ENCODE measurements at places on chromosomes 5 and 9.

GRCh38 chr9:98491828-98492227, 216.9 kb downstream of the GABBR2 start:
- H3K4me1 ChIP-seq: no peaks in the 10 kb centered on the region
- no peaks in the 10 kb centered on the region for H3K36me3 ChIP-seq
- H3K27ac ChIP-seq: no peak overlapping the region
- H3K4me3 ChIP-seq: no peak overlapping the region
- no peak for DNase-seq

- no peak overlapping the region for H3K27ac ChIP-seq
- no peak overlapping the region for H3K4me3 ChIP-seq
- peaks cover 38% of the 10 kb centered on the region for H3K27me3 ChIP-seq
- no peaks in the 10 kb centered on the region for H3K36me3 ChIP-seq
- no peak for DNase-seq
- no peaks in the 10 kb centered on the region for H3K4me1 ChIP-seq
Observed at GRCh38 chr9:133268335-133269056, 6.5 kb downstream of the ABO start.

DNA sequence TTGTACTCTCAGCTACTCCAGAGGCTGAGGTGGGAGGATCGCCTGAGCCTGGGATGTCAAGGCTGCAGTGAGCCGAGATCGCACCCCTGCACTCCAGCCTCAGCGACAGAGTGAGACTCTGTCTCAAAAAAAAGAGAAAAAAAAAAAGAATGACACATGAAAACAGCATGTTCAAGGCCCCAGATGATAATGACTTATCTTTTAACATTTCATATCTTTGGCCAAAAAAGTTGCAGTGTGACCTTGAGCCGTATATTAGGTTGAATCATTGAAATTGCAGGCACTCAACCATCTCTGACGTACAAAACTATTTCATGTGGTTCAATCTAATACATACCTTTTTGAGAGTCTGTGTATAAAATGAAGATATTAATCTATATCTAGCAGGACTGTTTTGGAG, 79.1 kb upstream of the CPEB4 start:
- DNase-seq: no peak
- H3K4me1 ChIP-seq: no peaks in the 10 kb centered on the region
- no peak overlapping the region for H3K27ac ChIP-seq
- no peaks in the 10 kb centered on the region for H3K36me3 ChIP-seq
- H3K27me3 ChIP-seq: no peaks in the 10 kb centered on the region

GRCh38 chr9:83440641-83441040, 97.6 kb downstream of the FRMD3 start:
- no peak for DNase-seq
- no peaks in the 10 kb centered on the region for H3K4me1 ChIP-seq
- H3K4me3 ChIP-seq: no peak overlapping the region
- H3K36me3 ChIP-seq: no peaks in the 10 kb centered on the region

- no peak overlapping the region for H3K4me3 ChIP-seq
- DNase-seq: no peak
- no peak overlapping the region for H3K27ac ChIP-seq
- H3K27me3 ChIP-seq: no peaks in the 10 kb centered on the region
- no peaks in the 10 kb centered on the region for H3K36me3 ChIP-seq
Observed at GRCh38 chr5:84779186-84779585, 394.5 kb upstream of the EDIL3 start.

Data from activated naive CD8-positive, alpha-beta T cell treated with anti-CD3 and anti-CD28 coated beads for 36 hours (primary cell).